ENCODE measurements at places on chromosomes 2 and 18.

DNA sequence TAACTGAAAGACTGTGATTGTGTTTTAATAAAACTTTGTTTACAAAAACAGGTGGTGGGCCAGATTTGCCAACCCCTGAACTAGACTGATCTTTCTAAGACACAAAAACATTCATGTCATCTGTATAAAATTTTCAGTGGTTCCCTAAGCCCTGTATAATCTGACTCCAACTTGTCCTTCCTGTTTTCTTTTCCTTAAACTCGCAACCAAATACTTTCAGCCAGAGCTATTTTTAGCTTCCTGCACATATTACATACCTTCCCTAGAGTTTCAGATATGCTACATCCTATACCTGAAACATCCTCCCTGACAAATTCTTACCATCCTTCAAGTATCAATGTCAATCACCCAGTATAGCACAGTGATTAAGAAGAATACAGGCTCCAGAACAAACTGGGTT is 4.8 kb downstream of the GCFC2 start:
- DNase-seq, result no peak

DNA sequence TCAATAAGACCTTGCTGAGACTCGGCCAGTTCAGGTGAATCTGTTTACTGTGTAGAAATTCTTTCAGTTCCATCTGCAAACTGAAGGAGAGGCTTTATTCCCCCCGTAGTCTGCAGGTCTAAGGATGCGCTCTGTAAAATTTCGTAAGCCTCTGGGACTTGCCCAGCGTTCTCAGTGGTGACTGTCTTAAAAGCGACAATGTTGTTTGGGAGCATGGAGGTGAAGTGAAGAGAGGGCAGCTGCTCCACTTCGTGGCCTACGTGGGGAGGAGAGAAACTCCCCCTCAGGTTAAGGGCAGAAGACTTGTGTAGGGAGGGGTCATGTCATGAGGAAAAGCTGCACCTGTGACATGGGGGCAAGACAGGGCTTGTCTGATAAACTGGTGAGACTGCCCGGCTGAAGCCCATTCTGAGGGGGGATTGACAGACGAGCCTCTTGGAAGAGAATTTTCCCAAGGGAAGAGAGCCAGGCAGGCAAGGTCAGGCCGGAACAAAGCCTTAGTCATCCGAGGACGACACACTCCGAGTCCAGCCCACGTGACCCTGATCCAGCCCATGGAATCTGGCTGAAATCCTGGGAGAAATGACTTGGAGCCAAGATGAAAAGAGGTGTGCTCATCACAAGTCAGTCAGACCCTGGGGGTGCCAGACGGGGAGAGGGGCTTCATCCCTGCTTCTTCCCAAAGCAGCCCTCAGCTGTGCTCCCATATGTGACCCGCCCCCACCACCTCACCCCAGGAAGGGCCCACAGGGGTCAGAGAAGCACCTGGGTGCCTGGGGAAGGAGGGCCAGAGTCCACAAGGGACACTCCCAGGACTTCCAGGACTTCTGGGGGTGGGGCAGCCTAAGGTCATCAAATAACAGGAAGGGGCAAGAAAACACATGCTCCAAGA is 88.5 kb upstream of the SH3BP4 start:
- no peak for DNase-seq

DNA sequence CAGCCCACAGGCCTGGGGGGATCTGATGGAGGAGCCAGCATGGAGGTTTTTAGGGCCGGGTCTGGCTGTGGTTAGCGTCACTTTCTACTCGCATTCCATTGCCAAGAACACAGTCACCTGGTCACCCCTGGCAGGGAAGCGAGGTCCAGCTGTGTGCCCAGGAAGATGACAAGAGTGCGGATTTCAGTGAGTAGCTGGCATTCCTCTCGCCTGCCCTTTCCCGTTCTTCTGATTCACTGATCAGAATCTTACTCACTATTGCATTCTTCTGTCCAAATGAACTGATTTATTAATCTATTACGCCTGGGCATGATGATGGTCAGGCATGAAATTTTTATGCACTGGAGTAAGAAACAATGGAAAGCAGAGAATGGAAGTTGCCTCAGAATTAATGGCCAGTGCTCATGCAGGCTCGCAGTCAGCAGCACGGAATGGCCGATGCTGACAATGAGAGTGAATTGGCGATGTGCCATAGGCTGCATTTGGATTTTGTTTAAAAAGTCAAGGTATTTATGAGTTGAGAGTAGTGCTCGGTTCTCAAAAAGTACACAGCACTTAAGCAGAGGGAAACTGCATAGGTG is 76.4 kb upstream of the MGAT5 start:
- DNase-seq, result no peak

DNA sequence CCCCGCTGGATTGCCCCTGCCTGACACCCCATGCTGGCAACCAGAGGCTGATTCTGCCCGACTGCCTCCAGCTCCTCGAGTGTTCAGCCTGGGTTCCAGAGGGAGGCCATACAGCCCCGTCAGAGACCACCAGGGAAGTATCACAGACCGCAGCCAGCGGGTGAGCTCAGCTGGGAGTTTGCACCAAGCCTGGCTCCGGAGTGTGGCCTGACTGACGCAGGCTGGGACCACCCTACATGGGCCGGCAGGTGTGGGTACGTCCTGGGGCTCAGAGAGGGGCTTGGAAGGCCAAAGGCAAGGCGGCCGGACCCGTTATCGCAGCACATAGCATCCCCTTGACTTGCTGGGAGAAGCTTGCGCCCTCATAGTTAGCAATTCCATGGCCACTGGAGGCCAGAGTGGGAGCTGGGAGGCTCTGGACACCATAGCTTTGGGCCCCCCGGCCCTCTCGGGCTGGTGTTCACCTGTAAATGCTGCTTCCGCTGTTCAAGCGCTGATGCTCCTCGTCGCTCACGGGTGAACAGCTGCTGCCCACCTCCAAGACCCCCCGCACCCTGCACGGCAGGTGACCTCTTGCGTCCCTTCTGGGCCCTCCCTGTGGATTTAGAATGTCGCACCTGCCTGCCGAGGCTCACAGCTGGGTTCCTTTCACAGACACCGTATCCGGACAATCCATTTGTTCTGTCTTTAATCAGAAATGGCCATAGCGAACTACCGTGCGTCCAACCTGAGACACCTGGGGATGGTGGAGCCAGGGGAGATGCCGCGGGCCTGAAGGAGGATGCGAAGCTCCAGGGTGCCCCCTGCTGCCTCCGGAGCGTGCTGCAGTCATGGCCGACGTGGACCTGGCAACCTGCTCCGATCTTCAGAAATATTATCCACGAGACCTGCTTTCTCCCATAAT is 31.2 kb upstream of the SLC66A3 start:
- DNase-seq, result peak; percentile 5

GRCh38 chr18:23227726-23228070 is 92.4 kb downstream of the CABLES1 start:
- no peak for DNase-seq

DNA sequence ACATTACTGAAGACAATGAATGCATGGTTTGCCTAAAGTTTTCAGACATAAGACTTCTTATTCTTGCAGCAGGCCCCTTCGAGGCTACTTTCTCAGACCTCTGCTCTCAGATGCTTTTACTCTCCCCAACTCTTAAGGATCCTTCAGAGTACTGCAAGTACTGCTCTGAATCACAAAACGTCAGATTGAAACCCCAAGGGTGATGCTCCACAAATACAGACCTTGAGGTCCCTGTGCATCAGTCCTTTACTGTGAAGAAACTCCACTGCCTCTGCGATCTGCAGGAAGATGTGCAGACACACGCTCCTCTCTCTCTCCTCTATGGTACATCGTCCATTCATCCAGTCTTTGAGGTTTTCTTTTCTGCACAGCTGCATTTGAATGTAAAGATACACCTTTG is 52.8 kb downstream of the EIF2AK3 start:
- DNase-seq, result no peak

GRCh38 chr2:13414897-13415296 is 698.2 kb downstream of the TRIB2 start:
- no peak for DNase-seq

- DNase-seq, result no peak
These were observed 34.7 kb upstream of the IL1RL1 start for GRCh38 chr2:102276549-102277201.

DNA sequence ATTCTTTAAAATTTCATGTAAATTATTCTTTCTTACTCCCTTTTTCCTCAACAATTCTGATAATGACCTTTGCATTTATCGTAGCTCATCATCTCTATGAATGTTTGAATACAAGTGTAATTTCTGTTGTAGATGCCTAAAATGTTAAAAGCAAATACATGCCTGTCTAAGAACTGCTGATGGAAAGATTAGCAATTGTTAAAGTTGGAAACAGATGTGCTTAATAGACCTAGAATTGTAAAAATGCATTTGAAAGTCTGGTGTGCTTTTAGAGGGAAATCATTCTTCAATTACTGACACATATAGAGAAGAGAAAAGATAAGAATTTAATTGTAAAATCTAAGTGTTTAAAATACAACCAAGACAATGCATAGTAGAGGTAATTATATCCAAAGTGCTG is 50.4 kb downstream of the CCDC102B start:
- DNase-seq, result no peak

DNA sequence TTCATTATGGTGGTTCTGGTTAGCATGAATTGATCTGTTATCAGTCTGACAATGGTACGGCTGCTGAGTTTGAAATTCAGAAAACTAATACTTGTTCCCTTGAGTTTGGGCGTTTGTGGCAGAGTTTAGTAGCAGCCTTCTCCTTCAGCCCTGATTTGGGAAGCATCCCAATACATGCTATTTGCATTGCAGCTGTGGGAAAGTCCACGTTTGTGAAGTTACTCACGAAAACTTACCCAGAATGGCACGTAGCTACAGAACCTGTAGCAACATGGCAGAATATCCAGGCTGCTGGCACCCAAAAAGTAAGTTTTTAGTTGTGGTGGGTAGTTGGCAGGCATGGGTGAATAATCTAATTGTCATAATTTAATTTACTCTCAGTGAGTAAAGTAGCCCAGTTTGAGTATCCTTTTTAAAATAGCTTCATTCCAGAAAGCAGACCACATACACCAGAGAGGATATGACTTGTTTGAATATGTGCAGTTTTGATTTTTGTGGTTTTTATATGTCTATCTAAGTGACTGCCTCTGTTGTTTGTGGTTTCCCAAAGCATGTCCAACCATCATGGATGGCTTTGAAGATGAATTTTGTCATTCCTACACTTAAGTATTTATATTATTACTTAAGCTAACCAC is 12.2 kb downstream of the DGUOK start:
- no peak for DNase-seq

DNA sequence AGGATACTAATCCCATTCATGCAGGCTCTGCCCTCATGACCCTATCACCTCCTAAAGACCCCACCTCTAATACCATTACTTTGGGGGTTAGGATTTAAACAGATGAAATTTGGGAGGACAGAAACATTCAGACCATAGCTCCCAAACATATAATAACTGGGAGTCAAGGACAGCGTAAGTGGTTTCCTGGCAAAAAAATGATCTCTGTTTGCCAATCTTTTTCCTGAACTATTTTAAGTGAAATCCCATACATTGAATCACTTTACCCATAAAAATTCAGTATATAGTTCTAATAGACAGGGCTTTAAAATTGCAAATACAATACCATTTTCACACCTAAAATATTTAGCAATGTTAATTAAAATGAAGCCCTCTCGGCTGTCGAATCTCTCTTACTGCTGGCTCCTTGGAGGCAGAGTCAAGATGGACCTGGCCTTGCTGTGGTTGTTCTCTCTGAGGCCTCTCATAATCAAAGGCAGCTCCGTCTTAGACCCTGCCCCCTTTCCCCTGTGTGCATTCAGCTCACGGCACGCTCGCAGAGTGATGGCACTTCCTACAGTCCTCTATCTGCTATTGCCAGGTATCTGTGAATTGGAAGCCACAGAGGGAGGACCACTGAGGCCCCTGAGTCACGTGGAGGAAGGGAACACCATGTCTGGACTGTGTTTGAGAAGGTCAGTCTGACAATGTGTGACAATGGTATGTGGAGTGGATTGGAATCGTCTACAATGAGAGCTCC is 132.3 kb downstream of the UXS1 start:
- DNase-seq, result no peak

DNA sequence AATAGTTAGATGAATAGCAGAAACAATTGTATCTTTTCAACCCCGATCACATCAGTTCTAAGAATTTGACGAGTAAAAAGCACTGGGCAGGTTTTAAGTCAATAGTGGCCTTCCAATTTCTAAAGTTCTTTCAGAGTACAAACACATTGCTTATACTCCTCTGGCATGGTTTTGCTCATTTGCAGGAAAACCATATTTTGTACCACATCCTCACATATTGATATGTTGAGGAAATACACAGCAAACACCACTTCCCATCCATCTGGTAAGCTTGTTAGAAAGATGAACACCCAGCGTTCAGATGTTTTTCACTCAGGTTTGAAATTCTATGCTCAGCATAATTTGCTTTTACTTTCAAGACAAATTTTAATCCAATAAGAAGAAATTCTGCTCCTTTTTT is 344.6 kb upstream of the ACVR2A start:
- DNase-seq, result peak; percentile 74

DNA sequence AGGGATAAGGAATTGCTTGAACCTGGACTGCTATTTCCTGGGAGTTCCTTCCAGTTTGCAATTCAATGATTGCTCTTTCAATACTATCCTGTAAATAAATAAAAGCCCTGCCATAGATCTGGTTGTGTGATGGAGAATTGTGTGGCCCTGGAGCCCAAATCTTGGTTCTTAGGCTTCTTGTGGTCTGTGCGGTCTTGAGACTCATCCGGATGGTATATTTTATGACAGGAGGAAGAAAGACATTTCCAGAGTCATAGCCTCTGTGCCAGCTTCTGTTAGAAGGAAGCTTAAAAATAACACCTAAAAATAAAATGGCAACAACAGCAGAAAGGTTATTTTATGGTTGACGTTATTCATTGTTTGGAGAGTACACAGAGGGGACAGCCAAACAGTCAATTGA is 137.7 kb downstream of the ABCA12 start:
- peak; percentile 31 for DNase-seq

DNA sequence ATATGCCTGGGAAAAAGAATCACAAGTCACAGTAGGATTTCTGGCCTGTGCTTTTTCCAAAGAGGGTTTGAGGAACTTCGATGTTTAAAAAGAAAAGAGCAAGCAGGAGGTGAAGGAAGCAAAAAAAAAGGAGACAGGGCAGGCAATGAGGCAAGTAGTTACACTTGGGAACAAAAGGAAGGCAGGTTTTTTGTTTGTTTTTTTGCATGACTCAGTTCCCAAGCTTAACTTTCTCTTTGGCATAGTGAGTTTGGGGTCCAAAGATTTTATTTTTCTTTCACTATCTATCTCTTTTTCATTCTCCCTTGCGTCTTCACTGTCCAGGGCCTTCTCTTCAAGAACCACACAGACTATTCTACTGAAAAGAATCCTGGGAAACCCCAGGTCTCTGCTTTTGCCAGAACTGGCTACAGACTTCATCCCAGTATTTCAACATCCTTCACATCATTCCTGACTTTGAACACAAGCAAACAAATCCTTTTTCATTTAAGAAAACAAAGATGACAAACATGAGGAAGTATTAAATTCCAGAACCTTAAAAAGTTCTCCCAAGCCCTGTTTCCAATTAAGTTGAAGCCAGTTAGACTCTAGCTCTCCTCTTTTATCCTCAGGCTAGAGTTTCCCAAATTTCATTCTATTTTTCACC is 210.7 kb upstream of the RND3 start:
- DNase-seq, result no peak
